Muscle of back (tissue), 13 donors: ENCODE measurements at places on chromosomes 12 and 14.

DNA sequence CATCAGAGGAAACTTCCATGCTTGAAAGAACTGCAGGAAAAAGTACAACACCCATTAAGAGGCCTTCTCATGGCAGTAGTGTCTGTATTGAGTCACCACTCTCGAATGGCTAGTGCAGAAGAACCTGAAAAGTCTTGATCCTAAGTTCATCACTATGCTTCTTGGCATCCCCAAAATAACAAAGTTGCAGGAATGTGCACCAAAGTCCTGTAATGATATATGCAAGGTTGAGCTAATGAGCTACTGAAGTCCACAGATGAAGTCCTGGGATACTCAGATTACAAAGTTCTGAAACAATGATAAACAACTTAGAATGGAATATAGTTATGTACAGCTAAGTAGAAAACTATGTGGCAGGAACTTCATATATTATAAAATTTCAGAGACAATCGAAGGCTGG, 545.4 kb downstream of the FOXG1 start:
- DNase-seq, result no peak

- DNase-seq, result no peak
Measured at GRCh38 chr12:29756741-29757390, 26.9 kb downstream of the TMTC1 start.

GRCh38 chr12:20375560-20375959, 7.2 kb downstream of the PDE3A start:
- no peak for DNase-seq

DNA sequence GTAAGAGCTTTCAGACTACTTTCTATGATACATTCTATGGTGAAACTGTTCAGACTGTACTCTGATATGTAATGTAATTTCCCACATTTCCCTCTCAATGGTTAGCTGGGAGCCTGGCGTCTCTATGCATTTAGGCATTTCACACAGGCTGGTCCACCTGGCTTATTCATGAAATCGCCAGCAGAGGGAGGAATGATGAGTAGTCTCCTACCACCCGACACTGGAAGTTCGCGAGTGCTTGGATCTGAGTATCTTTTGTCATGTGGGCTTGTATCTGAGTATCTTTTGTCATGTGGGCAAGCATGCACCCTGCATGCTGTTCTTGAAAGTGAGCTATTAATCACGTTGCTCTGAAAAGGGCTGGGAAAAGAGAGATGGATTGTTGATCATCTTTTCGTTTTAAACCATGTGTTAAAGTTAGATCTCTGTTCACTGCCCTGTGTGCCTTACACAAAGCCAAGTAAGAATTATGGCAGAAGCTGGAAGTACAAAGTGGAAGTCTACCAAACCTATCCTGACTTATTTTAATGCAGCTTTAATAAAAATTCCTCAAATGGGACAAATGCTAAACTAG, 235.0 kb downstream of the ATP23 start:
- no peak for DNase-seq

GRCh38 chr12:54980341-54980740, 4.2 kb downstream of the TESPA1 start:
- DNase-seq, result no peak

DNA sequence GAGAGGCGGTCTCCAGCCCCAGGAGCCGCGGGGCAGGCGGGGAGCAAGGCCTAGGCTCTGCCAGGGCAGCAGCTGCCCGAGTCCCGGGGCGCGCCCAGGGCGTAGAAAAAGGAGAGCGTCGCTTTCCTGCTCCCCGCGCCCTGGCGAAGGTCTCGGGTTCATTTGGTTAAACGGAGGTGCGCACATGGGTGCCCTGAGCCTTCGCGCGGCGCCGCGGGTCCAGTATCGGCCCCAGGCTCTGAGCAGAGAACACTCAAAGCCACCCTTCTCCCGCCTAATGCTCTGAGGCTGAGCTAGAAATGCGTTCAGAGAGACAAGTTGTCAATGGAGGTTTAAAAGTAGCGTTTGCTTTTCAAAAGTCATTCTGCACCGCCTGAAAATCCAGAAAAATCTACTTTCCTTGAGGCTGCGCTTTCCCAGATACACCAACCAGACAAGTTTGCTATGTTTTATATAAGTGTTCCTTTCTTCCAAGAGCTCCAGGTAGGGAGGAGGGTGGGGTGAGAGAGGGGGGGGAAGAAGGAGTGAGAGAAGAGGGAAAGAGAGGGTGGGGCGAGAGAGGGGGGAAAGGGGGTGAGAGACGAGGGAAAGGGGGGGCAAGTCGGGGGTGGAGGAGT, 1.5 kb downstream of the TMEM132C start:
- no peak for DNase-seq

DNA sequence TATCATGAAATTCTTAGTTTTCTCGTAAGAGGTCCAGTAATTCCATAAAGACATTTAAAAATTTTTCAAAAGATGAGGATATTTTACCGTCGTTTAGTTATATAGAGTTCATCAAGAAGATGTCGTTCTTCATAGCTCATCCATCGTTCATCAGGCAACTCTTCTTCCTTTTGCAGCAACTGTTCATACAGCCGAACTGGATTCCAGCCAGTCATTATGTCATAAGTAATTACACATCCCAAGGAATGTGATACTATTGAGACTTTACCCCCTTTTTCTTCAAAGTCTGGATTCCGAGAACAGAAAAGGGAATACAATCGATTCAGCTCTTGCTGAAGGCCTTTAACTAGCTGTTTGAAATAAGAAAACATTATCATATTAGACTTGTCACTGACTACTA, 90.3 kb downstream of the DDHD1 start:
- DNase-seq, result peak; percentile 35

DNA sequence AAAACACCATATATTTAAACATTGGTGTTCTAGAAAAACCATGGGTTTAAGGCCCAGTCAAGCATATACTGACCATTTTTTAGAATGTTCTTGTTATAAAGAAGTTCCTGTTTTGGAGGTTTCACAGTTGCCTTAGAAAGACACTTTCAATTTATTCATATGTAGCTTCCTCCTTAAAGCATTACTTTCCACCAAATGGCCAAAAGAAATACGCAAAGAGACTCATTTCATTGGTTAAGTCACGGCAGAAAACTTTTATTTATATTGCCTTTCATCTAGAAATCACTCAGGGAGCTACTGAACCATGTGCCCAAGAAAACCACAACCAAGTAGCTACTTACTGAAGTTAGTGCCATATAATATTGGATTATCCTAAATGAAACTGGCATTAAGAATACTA, 40.0 kb downstream of the MYBPC1 start:
- DNase-seq, result no peak

DNA sequence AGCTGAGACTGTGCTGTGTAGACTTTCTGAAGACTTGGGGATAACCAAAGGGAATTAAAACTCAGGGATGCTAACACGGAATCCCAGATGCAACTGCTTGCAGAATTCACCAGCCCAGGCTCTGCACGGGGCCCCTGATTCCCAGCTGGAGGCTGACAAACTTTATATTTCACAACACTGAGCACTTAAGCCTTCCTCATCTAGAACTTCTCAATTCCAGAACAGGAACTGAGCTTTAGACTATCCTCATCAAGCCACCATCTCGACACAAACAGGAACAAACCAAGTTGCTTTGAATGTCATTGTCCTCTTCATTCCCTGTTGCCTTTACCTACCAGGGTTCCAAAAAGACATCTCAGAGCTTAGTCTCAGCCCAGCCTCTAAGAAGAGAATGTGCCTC, 22.2 kb downstream of the CCDC63 start:
- DNase-seq, result no peak

DNA sequence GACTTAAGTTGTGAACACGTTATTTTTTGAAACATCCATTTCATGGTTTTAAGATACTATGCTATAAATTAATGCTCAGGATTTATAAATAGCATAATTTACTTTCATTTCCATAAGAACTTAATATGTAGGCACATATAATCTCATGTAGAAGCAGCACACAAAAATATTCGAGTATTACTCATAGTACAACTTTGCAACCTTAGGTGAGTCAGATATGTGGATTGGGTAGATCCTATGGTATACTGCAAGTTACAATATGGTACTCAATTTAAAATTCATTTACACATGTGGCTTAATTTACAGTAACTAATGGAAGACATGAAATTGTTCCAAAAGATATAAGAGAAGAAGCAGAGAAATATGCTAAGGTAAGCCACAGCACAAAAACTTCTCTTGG, 26.0 kb downstream of the PSMA3 start:
- no peak for DNase-seq

DNA sequence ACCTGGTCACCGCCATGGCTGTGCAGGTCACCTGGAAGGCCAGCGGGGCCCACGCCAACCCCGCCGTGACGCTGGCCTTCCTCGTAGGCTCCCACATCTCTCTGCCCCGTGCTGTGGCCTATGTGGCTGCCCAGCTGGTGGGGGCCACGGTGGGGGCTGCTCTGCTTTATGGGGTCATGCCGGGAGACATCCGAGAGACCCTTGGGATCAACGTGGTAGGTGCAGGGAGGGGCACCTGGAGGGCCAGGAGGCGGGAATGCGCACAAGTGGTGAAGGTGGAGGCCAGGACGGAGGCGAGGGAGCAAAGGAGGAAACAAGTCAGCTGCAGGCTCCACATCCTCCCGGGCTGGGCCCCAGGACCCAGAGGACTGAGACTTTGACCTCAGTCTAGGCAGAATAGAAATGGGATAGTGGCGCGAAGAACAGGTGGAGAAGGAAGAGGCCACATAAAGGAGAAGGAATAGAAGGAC, 649 bp downstream of the AQP6 start:
- no peak for DNase-seq

DNA sequence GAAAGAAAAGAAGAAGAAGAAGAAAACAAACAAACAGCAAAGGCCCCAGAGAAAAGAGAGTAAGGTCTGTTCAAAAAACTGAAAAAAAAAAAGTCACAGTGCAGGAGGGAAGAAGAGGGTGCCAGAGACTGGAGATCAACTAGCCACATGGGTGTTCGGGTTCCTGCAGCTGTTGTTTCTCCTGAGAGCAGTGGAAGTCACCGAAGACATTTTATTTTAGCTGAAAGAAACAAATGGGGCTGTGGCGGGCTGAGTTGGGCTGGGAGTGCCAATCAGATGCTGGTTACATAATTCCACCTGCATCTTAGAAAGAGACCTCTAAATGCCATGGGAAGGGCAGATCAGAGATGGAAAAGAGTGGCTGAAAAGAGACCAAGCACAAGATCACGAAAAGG, 33.9 kb downstream of the ACTN1 start:
- DNase-seq, result no peak

DNA sequence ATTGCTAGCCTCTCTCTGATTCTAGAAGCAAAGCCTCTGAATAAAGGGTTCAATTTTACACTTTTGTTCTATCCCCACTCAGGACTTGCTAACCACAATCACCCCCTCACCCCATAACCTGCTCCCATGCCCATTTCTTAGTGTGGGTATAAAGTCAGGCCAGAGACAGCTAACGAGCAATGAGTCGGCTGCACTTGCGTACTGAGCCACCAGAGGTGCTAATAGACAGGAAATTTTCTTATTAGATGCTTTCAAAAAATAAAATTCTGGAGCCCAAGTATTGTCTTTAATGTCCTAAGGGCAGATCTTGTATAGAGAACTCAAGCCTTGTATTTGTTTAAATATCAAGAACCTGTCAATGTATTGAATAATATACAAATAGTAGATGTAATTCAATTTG, 256.9 kb downstream of the SYT1 start:
- no peak for DNase-seq

GRCh38 chr12:32296567-32296966, 102.8 kb upstream of the FGD4 start:
- DNase-seq, result no peak

- no peak for DNase-seq
Measured at GRCh38 chr14:32010604-32011125, 66.4 kb upstream of the ARHGAP5 start.
